ENCODE measurements at places on chromosomes 4 and X.

DNA sequence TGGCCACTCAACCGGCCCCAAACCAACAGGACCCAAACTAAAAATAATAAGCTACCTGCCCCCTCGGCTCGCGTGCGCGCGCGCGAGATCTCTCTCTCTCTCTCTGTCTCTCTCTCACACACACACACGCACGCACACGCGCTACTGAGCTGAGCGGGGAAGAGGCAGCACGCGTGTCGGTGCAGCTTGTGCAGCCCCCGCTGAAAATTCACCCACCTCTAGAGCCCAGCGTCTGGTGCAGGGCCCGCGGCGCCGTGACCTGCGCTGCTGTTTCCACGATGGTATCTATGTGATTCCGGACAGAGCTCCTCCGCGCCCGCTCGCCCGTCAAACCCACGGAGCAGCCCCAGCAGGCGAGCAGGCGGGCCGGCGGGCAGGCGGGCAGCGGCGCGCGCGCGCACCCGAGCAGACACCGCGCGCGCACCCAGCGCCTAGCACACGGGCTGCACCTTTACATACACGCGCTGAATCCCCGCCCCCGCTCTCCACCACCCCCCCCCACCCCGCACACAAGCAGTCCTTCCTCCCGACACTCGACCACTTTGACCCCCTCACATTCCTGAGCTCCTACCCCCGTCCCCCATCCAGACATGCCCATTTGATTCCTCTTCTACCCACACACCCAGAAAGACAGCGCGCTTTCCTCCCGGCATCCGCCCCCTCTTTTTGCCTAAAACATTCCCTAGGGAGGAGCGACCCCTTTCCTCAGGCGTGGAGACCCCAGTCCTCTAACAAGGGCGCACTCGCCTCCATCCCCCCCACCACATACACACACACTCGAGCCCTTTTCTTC, 1.0 kb downstream of the SLITRK4 start:
- DNase-seq: no peak

DNA sequence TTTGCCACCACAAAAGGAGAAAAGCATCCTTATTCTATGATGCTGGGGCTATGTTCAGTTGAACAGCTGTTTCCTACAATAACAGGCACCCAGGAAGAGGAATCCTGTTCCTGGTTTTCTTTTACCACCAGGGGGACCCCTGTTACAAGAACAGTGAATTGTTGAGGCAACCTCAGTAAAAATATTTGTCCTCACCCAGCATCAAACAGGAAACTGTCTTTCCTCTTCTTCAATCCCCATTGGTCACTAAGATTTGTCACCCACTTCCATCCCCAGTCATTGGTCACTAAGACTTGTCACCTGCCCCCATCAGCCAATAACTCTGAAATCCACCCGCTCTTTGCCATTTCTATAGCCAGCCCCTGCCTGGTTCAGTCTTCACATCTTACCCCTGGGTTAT, 143.5 kb upstream of the GALNT7 start:
- peak; percentile 22 for DNase-seq

DNA sequence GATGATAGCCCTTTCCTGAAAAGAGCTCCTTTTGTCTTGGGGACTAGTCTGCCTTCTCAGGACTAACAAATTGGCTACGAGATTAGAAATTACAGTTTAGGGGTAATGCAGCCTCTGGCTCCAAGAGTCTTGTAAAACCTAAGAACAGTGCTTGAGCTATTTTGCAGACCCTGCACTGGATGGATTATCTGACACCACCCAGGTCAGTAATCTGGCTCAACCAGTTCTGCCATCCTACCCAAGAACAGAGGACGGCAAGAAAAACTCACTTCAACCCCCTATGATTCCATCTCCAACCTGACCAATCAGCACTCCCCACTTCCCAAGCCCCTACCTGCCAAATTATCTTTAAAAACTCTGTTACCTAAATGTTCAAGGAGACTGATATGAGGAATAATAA, 225.1 kb downstream of the FAM47A start:
- no peak for DNase-seq

DNA sequence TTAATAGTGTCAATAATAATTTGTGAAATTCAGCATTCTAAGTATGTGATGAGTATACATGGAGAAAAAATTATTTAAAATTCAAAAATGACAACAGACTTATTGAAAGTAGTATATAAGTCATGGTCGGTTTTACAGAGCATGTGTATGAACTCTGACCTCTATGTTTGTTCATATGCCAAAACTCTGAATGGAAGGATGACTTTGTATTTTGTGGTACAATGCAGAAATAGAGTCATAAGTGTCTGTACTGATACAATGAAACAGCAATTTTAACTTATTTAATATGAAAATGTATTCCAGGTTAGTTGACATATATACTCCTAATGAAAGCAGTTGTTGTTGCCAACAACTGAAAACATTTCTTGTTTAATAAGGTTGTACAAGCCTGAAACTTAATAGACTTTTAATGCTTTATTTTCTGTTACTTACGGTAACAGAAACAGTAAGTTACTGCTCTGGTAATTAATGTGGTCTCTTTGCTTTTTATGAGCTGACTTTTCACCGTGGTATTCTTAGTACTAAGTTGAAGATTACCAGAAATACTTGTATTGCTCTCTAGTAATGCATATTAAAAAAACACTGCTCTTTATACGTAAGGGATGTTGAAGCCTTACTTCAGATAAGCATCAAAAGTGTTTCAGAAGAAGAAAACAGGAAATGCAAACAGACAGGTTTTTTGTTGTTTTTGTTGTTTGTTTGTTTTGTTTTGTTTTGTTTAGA, 1.9 kb downstream of the UBE2K start:
- no peak for DNase-seq

- no peak for DNase-seq
Measured at GRCh38 chr4:72858328-72858727, 211.2 kb downstream of the COX18 start.

DNA sequence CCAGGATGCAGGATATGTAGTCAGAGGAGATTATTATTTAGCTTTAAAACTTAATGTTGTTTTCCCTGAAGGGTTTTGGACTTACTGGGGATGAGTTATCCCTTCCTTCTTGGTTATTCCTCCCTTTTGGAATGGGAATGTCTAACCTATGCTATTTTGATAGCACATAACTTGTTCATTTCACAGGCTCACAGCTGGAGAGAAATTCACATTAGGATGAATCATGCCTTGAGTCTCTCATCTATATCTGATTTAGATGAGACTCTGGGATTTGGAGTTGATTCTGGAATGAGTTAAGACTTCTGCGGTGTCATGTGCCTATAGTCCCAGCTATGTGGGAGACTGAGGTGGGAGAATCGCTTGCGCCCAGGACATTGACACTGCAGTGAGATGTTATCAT, 81.1 kb downstream of the ATP11C start:
- DNase-seq: no peak

DNA sequence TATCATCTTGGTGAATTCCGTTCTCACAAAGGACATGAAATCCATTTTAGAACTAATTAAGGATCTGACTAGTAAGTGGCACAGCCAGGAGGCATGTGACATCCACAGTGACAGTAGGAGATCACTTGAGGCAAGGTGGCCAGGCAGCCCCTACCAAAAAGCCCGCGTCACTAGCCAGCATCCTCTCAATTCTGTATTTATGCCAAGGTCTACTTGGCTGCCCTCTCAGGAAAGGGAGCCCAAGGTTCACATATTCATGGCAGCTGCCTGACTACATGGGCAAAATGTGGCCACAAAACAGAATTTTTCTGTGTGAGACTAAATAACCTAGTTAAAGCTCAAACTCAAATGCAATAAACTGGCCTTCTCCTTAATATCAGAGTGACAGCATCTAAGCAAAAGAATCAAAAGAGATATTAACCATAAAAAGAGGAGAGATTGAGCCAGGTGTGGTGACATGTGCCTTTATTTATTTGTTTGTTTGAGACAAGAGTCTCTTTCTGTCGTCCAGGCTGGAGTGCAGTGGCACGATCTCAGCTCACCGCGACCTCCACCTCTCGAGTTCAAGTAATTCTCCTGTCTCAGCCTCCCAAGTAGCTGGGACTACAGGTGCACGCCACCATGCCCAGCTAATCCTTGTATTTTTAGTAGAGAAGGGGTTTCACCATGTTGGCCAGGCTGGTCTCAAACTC, 51.5 kb downstream of the SLC9A7 start:
- DNase-seq: no peak

DNA sequence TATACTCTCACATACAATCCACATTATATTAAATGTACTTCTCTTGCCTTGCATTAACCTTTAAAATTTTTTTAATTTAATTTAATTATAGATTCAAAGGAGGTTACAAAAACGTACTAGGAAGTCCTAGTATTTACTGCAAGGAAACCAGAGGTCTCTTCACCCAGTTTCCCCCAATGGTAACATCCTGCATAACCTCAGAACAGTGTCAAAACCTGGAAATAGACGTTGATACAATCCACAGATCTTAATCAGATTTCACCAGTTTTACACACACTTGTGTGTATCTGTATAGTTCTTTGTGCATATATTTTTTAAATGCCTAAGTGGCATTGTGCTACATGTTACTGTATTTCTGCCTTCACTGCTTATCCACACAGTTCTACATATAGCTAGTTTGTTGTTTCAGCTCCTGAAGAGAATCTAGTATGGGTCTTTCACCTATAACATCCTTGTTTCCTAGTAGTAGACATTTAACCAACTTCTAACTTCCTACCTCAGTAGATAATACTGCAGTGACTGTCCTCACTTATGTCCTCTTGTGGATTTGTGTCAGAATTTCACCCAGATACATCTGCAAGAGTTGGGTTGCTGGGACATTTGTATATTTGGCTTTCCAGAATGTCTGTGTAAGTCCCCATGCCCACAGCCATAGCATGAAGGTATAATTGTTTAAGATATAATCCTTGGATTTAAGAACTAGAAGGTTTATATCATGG, 103.2 kb downstream of the NFKB1 start:
- no peak for DNase-seq

GRCh38 chr4:16590797-16591196, 307.6 kb downstream of the LDB2 start:
- no peak for DNase-seq

- DNase-seq: no peak
Measured at GRCh38 chr4:4479366-4479765, 62.5 kb downstream of the STX18 start.

DNA sequence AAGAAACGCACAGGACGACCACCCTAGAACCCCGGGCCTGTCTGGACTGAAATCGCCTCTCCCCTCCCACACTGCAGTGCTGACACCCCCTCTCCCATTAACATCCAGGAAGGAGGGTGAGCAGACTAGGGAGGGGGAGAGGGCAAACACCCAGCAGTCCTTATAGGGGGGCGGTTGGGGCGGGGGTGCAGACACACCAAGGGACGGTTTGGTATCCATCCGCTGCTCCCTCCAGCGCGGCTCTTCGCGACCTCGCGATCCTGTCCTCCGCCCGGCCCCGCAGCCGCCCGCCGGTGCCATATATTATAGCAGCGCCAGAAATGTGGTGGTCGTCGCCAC, 411 bp upstream of the GPRASP1 start:
- DNase-seq: no peak

DNA sequence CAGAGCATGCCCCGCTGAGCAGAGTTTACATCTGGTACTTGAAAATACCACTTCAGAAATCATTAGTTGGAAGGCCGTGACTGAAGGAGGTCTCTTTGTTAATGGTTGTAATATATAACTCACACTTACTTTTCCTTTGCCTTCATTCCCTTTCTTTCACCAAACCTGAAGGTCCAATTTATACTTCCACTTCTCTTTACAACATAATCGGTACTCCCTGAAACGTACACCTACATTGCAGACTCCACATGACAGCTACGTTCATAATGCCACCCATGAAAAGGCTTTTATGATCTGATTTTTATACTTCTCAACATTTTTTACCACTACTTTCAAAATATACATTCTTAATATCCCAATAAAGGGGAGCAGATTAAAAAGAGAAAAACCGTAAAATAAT, 298.7 kb downstream of the C4orf33 start:
- DNase-seq: no peak

DNA sequence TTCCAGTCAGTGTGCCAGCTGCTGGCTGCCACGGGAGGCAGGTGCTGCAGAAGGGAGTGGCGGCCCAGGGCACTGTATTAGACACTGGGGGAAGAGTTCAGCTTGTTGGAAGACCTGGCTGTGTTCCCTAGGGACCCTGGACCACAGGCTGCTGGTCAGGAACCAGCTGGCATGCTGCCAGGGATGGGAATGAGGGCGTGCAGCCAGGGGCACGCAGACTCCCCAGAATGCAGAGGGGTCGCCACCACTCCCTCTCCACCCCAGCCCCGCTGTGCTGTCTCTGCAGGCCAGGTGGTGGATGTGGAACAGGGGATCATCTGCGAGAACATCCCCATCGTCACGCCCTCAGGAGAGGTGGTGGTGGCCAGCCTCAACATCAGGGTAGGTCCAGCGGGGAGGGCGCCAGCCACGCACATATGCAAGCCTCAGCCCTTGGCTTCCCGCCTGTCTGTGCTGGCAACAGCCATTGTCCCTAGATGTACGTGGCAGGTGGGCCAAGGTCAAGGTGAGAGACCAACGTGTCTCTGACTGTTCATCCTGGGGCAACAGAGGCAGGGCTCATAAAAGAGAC, 12.3 kb downstream of the ABCD1 start:
- no peak for DNase-seq

DNA sequence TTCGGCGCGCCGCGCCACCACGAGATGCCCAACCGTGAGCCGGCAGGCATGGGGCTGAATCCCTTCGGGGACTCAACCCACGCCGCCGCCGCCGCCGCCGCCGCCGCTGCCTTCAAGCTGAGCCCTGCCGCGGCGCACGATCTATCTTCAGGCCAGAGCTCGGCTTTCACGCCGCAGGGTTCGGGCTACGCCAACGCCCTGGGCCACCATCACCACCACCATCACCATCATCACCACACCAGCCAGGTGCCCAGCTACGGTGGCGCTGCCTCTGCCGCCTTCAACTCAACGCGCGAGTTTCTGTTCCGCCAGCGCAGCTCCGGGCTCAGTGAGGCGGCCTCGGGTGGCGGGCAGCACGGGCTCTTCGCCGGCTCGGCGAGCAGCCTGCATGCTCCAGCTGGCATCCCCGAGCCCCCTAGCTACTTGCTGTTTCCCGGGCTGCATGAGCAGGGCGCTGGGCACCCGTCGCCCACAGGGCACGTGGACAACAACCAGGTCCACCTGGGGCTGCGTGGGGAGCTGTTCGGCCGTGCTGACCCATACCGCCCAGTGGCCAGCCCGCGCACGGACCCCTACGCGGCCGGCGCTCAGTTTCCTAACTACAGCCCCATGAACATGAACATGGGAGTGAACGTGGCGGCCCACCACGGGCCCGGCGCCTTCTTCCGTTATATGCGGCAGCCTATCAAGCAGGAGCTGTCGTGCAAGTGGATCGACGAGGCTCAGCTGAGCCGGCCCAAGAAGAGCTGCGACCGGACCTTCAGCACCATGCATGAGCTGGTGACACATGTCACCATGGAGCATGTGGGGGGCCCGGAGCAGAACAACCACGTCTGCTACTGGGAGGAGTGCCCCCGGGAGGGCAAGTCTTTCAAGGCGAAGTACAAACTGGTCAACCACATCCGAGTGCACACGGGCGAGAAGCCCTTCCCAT, 1.1 kb downstream of the ZIC3 start:
- no peak for DNase-seq
